Hypothalamus (tissue), 51 donors: ENCODE measurements at places on chromosomes 3 and 15.
A peak's percentile ranks its signal among the peaks of the same experiment; 100 is the strongest.

DNA sequence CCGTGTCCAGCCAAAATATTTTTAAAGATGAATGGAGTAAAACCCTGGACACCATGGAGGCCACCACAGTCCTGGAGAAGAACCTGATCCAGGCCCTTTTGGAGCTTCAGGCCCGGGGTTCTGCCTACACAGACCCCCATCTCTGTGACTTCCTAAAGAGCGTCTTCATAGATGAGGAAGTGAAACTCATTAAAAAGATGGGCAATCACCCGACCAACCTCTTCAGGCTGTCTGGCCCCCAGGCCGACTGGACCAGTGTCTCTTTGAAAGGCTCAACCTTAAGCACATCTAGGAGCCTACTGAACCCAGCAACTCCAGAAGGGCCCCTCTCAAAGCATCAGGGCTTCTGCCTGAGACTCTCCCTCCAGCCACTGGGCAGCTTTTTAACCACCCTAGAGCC, 107.9 kb upstream of the FAM174B start:
- no peak for DNase-seq

DNA sequence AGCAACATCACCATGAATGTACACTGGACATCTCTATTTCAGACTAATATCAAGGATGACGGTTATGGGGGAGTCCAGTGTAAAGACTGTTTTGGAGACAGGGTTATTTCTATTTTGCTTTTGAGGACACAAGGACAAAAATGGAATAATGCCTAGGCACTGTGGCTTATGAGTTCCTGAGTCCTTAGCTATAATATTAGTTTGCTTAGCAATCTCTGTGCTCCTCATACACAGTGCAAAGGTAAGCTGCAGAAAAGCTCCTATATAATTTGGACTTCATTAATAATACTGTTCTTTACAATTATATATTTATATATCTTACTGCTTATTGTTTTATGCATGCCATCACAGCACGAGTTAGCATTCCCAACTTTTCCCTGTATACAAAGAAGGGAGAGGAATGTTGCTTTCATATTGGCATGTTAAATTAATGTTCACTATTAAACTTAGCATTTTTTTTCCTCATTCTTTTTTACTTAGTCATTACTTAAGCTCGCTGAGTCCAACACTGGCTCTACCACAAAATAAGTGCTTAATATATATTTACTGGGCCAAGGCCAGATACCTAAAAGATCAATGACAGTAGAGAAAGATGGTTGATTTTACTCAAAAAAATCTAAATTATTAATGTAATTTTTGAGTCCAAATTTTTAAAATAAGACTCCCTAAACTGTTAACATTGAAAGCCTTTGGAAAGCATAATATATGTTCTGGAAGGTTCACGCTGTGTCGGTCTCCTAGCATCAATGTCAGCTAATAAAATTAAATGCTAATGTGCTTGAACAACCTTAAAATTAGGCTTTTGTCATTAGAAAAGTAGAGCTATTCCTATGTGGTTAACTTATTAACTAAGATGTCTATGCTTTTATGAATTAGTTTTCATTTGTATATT, 13.8 kb downstream of the THBS1 start:
- no peak for DNase-seq

- DNase-seq = no peak
These were observed 173.6 kb upstream of the BHLHE40 start for GRCh38 chr3:4805662-4806061.

- no peak for DNase-seq
These were observed 149.9 kb upstream of the GALNT15 start for GRCh38 chr3:16024548-16024947.

DNA sequence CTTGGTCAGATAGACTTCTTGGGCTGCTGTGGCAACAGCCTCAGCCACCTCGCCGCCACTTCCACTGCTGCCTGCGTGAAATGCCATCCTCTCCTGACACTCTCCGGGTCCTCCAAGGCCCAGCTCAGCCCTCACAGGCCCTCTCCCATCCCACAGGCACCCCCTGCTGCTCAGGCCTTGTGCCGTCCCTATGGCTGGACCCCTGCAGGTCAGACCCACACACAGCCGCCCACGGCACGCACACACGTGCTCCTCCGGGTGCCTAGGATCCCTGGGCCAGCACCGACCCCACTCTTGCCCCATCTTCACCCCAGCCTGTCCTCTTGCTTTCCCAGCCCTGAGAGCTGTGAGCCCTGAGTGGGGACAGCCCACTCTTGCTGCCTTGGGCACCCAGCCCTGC, 19.7 kb downstream of the CFAP100 start:
- no peak for DNase-seq

- no peak for DNase-seq
These were observed 182.4 kb downstream of the RBMS3 start for GRCh38 chr3:29463304-29463703.

DNA sequence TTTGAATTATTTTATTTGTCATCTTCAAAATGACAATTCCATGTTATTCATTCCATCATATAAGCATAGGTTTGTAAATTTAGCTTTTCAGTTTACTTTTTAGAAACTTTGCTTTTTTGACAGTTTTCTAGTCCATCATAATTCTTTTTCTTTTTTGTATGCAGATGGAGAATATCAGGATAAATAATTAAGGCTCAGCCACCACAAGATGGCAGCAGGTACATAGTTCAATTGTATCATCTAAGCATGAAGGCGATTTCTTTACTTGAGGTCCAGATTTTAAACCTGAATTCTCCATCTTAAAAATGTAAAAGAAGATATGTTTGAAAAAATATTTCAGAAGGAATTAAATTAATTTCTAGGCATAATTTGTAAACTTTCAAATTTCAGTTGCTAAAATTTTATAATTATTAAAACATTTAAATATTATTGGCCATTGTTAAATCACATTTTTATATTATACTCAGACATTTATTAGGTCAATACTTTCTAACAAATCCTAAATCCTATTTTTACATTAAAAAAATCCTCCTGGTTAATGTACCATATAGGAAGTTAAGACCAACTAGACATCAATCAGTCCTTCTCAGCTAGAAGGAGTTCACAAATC, 15.1 kb downstream of the PLSCR5 start:
- no peak for DNase-seq

DNA sequence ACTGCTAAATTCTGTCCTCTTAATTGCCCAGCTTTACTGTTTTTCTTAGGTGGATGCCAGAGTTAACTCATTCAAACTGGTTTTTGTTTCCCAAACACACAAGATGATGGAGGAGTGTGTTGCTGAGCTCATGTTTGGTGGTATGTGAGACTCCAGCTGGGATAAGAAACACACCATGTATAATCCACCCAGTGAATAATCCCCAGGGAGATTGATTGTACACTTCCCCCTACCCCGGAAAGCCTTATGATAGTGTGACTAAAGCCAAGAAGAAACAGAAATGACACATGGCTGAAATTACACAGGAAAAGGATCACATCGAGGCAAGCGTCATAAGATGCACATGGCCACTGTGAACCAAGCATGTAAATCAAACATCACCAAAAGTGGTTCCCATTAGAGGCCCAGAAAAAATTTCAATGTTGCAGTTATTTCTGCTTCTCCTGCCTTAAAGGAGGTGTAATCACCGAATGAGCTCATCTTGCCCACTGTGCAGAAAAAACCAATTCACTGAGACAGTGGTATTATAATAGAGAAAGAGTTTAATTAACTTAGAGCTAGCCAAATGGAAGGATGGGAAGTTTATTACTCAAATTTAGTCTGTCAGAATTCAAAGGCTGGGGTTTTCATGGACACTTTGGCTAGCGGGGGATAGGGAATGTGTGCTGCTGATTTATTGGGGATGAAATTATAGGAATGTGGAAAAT, 56.7 kb upstream of the MAGI1 start:
- no peak for DNase-seq

DNA sequence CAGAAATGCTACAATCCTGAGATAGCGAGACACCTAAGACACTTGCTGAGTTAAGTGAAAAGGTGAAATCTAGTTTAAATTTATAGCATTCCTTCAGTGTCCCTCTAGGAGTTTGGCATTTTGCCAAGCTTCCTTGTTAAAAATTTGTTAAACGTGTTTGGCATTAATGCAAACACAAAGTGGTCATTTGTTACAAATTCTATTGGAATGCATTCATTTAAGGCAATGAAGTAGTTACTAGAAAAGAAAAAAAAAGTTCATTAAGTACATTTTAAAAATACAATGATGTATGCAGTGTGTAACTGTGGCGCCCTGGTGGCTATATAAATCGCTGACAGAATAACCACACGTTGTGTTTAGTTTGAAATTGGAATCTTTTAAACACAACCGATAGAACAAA, 31.3 kb upstream of the WNT5A start:
- no peak for DNase-seq

DNA sequence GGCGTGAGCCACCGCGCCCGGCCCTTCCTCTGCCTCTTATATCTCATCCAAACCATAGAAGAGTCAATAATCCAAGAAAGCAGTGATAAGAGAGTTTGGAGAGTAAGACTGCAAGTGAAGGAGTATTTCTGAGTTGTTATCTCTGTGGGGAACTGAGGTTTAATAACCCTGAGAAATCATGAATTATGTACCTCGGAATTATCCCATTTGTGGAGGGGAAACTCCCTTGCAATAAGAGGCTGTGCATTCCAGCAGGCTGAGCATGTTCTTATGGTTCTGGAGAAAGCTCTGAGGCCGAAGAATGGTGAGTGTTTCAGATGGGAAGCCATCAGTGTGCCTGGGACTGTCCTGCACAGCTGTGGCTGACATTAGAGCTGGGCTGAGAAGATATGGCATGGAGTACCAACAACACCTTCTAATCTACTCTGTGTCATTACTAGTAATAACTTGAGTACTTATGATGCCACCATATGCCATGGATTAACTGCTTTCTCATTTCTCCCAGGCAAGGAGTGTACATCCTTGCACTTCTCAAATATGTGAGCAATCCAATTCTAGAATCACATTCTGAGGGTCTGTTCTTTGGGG, 31.4 kb upstream of the NOX5 start:
- no peak for DNase-seq

GRCh38 chr3:184513276-184514170, 48.1 kb upstream of the EPHB3 start:
- DNase-seq = peak; percentile 40

- no peak for DNase-seq
These were observed 188.3 kb downstream of the NR1D2 start for GRCh38 chr3:24133436-24133835.

GRCh38 chr3:99532246-99532645, 106.1 kb upstream of the COL8A1 start:
- DNase-seq = no peak
